ENCODE measurements at places on chromosomes 7 and 10. TPM values are rescaled to one million over a fixed set of nuclear protein-coding genes. Genes with fewer than 3 reads are reported as not detected.

Gene HMX2
- total RNA-seq = not detected

Gene TRIM4
- total RNA-seq = 14.7 TPM

Gene MYPN
- total RNA-seq = 0.23 TPM

Gene GARIN1A
- 2.9 TPM for total RNA-seq

Gene IMMP2L
- 20.5 TPM for total RNA-seq

Gene CLRN3
- total RNA-seq = not detected

Gene SLC37A3
- total RNA-seq = 50.7 TPM

Gene UNCX
- not detected for total RNA-seq

Gene PSMG3
- 19.0 TPM for total RNA-seq

Gene OR2A5
- total RNA-seq = not detected

Gene GIMAP2
- total RNA-seq = 12.2 TPM

Gene CPA5
- not detected for total RNA-seq

DNA sequence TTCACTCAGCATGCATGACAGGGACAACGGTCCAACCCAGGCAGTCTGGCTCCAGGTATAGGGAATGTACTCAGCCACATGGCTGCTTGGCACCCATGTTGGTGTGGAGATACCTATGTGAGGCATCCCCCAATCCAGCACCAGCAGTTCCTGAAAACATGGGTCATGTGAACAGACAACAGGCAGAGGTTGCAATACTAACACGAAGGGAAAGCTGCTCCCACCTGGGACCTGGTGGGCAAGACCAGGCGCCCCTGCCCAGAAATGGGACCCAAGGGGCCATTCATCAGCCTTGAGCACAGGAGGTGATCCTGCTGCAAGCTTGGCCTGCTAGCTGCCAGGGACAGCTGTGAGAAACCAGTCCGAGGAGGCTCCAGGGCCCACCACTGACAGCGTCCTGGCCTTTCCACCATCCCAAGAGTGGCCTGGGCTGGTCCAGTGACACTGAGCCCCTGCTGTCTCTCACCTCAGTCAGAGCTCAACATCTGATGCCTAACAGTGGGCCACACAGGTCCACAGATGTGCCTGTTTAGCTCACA, 142.3 kb downstream of the ARHGAP22 start:
- peak; percentile 66 for DNase-seq

DNA sequence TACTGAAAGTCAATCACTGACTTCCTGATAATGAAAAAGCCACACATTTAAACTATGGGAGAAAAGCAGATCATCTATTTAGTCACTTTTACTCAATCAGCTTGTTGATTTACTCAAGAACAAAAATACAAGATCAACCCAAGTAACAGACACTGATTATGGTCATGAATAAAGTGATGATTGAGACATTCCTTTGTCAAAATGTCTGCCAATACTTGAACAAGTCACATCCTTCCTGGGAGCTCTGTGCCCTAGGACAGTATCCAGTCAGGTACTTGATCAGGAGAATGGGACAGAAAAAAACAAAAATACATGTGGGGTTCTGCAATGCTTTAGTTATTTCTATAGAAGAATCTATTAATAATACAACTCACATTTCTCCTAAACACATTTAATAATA, 150.0 kb upstream of the NEBL start:
- no peak for DNase-seq

GRCh38 chr7:77587272-77587671, 50.2 kb downstream of the PTPN12 start:
- DNase-seq = no peak

GRCh38 chr10:122054048-122055025, 65.4 kb downstream of the TACC2 start:
- peak; percentile 87 for DNase-seq

DNA sequence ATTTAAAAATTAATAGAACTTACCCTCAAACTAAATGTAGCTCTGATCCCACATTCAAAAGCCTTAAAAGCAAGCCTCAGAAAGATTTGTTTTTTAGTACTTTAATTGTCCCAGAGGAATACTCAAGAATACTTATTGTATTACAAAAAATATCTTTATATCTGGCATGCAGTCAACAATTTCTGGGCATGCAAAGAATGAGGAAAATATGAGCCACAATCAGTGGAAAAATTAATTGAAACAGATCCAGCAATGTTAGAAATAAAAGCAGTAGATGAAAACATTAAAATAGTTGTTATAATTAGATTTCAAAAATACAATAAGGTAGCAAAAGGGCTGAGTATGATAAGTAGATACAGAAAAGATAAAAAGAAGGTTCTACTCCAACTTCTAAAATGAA, 154.7 kb downstream of the PON1 start:
- no peak for DNase-seq

- DNase-seq = no peak
Observed at GRCh38 chr7:101680406-101681145, 51.5 kb upstream of the MYL10 start.

GRCh38 chr7:128673571-128673970, 1.5 kb downstream of the GARIN1A start:
- DNase-seq = no peak

GRCh38 chr10:102274062-102274461, 28.7 kb downstream of the GBF1 start:
- no peak for DNase-seq

DNA sequence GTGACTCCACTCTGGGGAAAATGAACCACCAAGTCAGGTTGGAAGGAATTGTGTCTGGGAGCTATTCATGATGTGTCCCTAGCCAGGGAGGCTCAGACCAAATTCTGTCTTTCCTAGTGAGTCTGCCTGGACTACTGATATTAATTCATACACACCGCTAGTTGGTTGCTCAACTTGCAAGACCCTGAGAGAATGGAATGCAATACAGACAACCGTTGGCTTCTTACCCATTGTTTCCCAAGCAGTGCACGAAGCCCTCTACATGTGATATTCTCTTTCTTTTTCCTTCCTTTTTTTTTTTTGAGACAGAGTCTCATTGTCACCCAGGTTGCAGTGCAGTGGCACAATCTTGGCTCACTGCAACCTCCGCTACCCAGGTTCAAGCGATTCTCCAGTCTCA, 19.4 kb upstream of the SRGN start:
- DNase-seq = no peak

GRCh38 chr7:3431306-3431705, 130.3 kb downstream of the SDK1 start:
- no peak for DNase-seq

DNA sequence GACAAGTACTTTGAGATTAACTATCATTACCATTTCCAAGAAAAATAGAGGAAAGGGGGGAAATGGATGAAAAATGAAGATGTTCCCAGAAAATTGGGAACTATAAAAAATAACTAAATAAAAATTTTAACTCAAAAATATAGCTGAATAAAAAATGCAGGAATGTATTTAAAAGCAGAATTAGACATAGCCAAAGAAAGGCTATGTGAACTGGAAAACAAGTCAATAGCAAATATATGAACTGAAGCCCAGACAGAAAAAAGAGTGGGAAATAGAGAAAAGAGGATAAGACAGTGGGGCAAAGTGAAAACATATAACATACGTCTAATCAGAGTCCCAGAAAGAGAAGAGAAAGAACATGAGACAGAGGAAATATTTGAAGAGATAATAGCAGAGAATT, 10.3 kb downstream of the PPP1R3C start:
- DNase-seq = no peak

- DNase-seq = no peak
Observed at GRCh38 chr10:50614444-50615137, 9.2 kb downstream of the SGMS1 start.

GRCh38 chr10:125060826-125061556, 99.4 kb downstream of the CTBP2 start:
- peak; percentile 94 for DNase-seq

DNA sequence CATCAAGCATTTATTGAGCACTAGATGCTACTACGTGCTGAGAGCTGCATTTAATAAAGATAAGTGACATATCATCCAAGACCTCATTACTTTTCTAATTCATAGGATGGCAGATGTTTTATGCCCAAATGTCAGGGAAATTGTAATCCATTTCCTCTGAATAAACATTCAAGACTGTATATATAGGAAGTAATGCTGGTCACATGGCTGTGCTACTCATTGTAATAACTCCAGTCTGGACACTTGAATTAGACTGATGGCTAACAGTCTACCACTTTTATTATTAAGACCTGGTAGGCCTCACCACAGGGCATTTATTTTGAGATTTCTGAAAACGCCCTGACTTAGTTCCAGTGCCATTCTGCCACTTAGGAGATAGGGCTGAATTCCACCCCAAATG, 36.6 kb downstream of the PIK3AP1 start:
- no peak for DNase-seq

GRCh38 chr10:124481717-124482116, 20.1 kb downstream of the LHPP start:
- DNase-seq = no peak

GRCh38 chr10:102776779-102777456, 33.2 kb downstream of the WBP1L start:
- peak; percentile 91 for DNase-seq

GRCh38 chr10:4568086-4568485, 257.9 kb upstream of the AKR1E2 start:
- DNase-seq = no peak

GRCh38 chr10:132252412-132252811, 55.3 kb downstream of the STK32C start:
- DNase-seq = no peak

GRCh38 chr10:16901106-16901505, 83.9 kb upstream of the RSU1 start:
- DNase-seq = no peak

GRCh38 chr7:138564365-138564764, 104.3 kb downstream of the TRIM24 start:
- DNase-seq = no peak

DNA sequence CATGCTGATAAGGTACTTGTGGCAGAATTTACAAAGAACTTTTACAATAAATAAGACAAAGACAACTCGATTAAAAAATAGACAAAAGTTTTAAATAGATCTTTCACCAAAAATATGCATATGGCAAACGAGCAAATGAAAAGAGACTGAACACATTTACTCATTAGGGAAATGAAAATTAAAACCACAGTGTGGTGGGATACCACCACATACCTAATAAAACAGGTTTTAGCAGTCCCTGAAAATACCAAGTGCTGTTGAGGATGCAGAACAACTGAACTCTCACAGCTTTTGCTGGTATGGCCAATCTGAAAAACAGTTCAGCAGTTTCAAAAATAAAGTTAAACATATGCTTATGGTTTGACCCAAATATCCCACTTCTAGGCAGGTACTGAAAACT, 205.4 kb upstream of the ADO start:
- DNase-seq = no peak

DNA sequence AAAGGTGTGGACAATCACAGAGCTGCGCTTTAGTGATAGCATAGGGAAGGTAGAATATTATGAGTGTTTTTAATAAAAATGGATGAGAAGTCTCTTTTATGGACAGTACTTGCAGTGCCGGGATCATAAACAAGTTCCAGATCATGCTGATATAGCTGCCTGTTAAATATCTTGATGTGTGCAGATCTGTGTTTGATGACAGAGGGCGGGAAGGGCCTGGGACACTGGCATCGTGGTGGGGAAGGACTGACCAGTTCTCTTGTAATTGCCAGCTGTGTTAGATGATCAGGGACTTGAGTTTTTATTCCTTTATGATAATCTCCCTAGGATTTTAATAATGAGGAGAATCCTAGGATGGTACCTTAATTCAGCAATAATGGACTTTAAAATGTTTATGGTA, 14.6 kb downstream of the SND1 start:
- DNase-seq = no peak

GRCh38 chr10:117320050-117320665, 55.1 kb downstream of the PDZD8 start:
- DNase-seq = no peak
